ENCODE measurements at places on chromosomes 1 and 21.

- DNase-seq = no peak
These were observed 21.8 kb upstream of the GORAB start for GRCh38 chr1:170510163-170510562.

GRCh38 chr1:3061981-3062615, 6.9 kb upstream of the PRDM16 start:
- DNase-seq = no peak

- no peak for DNase-seq
These were observed 141.8 kb downstream of the NEK7 start for GRCh38 chr1:198298640-198299039.

GRCh38 chr21:45004059-45004422, 64.2 kb downstream of the SLX9 start:
- DNase-seq = no peak

DNA sequence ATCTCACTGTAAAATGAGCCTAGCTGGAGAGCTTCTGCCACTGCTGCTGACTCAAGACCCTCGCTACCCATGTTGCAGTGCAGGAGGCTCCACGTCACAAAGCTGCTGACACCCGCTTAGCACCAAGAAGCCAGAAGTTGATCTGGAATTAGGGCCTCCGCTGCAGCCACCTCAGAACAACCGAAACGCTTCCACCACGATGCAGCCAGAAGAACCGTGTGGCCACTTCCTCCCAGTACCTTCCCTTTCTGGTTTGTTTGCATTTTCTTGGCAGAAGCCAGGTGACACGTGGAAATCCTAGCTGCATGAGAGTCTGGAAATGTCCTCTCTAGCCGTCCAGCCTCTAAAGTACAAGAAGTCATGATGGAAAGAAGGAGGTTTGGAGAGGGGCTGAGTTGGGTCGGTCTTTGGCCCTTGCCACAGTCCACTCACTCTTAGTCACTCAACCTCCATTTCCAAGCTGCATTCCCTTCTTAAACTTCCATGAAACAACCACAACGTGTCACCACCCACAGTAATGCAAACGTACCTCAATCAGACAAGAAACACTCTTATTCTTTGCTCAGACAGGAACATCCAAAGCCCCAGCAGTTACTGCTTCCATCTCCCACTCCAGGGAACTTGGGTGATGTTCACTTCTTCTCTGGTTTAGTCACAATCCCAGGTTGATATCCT, 10.0 kb upstream of the CDA start:
- no peak for DNase-seq

DNA sequence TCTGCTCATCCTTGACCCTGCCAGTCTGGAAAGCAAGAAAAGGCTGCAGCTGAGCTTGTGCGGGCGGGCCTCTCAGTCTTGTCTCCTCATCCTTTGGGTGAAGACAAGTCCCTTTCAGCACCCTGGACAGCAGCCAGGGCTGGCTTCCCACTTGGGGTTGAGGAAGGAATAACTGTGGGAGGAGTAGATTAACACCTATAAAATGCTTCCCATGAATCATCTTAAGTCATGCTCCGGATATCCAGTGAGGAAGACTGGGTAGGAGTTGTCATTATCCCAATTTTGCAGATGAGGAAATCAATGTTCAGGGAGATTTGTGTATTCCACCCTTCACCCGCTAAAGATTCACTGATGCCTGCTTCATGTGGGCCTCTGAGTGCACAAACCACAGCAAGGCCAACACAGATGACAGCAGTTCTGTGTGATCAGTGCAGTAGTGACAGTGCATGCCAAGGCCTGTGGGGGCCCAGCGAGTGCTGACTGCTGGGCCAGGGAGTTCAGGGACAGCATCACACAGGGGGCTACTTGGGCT, 20.1 kb upstream of the COL16A1 start:
- peak; percentile 83 for DNase-seq

- DNase-seq = peak; percentile 79
These were observed 6.6 kb upstream of the NUP133 start for GRCh38 chr1:229514578-229515275.

GRCh38 chr21:17048974-17049373, 463.9 kb upstream of the CXADR start:
- no peak for DNase-seq

DNA sequence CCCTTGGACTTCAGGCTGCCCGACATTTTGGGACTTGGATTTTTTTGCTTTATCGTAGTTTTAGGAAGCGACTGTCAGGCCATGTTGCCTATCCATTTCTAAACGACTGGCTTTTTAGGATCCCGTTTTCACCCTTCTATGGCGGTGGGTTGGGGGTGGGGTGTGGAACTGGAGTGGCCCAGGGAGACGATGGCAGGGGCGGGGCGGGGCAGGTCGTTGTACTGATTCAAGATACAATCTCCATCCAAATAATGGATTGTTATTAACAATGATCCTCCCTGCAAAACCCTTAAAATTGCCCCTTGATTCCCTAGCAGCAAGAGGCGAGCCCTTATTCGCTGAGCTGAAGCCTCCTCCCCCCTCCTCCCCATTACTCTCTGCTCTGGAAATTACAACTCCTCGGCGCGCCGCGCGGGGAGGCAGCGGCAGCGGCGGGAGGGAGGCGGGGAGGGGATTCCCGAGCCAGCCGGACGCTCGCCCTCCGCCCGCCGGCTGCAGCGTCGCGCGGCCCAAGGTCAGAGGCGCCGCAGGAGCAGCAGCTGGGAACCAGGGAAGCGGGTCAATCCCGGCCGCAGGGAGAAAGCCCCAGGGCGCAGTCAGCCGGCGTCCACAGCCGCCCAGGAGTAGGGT, at the start of gene TRIM67:
TRIM67 (plus strand) TSS at position 392 of the 630 bp plus-strand sequence. CDS start 912 bp downstream, outside the sequence.
- peak; percentile 59 for DNase-seq

DNA sequence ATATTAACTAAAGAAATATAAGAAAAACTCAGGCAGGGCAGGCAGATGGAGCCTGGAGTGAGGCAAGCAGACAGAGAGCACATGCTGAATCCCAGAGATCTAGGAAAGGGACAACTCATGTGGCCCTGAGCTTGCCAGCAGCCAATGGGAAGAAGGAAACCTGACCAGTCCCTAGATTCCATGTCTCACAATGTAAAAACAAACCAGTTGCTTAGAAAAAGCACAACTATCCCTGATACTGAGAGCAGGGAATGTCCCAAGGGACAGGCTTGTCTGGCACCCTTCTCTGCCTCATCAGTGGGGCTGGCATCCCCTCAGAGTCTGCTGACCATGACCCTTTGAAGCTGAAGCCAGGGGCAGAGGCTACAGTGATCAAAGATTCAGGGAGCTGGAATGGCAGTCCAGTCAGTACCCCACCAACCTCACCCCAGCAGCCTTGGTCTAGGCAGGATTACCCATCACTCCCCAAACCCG, 27.8 kb downstream of the HSPG2 start:
- no peak for DNase-seq

- no peak for DNase-seq
These were observed 131.1 kb downstream of the EVI5 start for GRCh38 chr1:92653605-92654381.

DNA sequence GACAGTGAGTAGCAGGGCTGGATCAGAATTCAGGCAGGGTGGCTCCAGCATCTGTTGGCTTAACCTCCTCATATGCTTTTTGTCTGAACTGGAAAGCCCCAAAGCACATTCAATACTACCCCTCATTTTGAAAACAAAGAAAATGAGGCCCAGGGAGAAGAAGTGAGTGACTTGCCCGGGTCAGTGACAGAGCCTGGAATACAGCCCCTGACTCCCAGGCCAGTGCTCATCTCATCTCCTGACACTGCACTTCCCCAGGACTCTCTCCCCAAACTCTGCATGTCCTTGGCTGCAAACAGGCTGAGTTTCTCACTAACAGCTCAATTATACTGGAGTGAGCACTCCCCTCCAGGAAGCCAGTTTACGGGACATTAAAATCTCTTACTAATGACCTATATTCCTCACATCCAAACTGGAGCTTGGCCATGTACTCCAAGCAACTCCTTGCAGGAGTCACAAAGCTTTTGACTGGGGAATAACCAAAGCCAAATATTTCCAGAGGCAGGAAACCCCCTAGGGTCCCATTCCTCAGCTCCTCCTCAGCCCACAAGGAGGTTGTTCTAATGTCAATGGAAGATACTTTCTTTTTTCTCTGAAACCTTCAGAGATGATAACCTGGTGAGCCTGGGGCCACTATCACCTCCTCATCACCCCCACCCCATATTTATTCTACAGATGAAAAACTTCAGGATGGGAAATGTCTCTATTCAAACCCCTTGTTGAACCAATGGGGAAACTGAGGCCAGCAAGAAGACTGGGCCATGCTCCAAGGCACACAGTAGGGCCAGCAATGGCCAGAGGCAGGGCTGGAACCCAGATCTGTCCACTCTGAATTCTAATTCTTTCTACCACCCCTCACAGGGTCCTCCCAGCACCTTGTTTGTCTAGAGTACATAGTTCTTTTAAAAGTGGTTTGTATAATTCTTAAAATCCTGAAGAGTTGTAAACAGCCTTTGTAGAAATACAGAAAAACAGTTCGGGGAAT, 127.0 kb downstream of the PLPP3 start:
- DNase-seq = no peak

GRCh38 chr1:19344372-19344810, 32.3 kb downstream of the SLC66A1 start:
- DNase-seq = peak; percentile 57

DNA sequence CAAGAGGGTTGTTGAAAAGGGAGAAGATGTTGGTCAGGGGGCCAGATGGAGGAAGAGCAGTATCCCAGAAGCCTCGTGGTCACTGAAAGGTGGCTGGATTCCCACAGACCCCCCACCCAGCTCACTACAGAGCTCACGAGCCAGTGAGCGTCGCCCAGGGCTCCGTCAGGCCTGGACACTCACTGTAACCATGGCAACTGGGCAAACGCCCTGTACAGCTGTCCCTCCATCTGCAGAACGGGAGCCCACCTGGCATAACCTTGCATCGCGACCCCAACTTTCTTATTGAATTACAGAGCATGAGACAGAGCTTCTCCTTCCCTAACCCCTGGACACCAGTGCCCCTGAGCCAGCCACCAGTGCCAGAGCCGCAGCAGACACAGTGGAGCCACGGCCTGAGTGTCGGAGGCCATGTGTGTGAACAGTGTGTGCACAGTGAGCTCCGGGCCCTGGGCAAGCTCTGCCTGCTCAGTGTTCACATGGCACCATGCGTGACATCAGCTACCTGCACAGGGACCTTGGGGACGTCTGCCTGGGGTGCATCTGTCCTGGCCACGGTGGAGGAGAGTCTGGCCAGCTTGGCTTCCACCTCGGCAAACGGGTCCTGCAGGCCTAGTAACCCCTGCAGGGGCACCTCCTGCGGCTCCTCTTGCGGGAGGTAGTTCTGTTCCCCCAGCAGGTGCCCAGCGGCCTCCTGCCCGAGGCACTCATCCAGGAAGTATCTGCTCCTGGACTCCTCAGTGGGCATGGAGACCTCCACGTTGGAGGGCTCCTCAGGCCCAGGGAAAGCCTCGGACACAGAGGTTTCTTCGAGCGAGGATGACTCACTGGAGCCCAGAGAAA, 25.9 kb upstream of the DDOST start:
- no peak for DNase-seq

- no peak for DNase-seq
These were observed 1.2 kb downstream of the LAMC1 start for GRCh38 chr1:183024317-183025009.

DNA sequence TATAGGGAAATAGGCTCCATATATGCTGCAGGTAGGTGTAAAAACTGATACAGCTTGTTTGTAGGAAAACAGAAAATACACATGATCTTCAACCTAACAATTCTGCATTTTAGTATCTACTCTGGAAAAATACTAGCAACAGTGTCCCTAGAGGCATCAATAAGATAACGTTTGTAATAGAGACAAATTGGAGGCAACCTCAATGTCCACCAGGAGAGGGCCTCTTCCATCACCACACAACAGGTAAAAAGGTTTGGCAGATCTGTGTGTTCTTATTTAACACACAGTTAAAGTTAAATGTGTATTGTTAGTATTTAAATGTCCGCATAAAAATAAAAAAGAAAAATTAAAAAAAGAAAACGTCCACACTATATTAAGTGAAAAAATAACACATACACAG, 5.4 kb downstream of the EIF2D start:
- DNase-seq = peak; percentile 60

DNA sequence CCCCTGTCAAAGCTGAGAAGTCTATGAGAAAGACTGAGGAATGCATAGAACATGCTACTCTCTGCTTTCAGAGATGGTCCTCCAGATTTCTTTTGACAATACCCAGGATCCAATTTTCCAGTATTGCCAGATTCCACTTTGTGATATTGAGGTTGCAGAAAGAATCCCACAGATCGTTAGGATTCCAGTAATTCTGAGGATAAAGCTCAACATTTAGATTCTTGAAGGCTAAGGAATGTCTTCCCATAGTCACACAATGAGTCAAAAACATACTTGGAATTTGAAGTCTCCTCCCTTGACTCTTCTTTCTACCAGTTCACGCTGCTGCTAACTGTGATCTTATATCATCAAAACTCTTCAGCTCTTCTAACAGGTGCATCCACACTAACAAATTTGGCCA, 57.1 kb downstream of the TNFSF18 start:
- DNase-seq = no peak

DNA sequence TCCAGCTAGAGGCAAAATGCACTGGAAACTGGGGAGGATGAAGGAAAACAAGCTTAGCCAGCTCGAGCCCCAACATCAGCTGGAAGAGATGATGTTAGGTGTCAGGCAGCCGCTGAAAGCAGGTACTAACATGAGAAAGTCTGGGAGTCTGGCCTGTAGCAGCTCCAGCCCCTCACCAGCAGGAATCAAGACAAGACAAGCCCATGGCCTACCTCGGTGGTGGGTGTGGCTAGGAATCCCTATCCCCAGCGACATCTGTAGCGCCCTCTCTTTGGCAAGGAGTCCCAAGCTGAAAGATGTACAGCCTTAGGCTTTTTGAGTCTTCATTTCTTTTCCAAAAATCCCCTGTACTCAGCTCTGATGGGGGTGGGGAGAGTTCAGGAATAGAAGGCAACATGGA, 2.6 kb downstream of the DLGAP3 start:
- DNase-seq = no peak

DNA sequence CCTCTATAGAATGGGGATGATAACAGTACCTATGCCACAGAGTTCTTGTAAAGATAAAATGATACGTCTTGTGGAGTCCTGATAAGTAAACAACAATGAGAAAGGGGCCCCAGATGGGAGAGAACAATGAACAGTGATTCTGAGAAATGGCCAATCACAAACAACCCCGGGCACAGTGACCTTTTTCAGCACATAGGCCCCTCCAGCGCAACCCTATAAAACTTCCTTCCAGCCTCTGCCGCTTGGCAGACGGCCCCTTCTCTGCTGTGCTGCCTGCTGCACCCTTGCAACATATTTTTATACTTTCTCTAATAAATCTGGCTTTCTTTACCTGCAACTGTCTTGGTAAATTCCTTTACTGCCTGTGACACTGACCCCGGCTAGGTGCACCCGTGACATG, 8.9 kb downstream of the RCAN1 start:
- no peak for DNase-seq

GRCh38 chr1:12191242-12192032, 24.6 kb downstream of the TNFRSF1B start:
- DNase-seq = peak; percentile 59

GRCh38 chr1:3727042-3727824, 25.0 kb upstream of the CCDC27 start:
- DNase-seq = peak; percentile 53

- no peak for DNase-seq
These were observed 334.3 kb downstream of the TGFB2 start for GRCh38 chr1:218679391-218679790.

All from HEK293T (cell line).